ENCODE measurements at places on chromosomes 16 and 17. TPM values are rescaled to one million over a fixed set of nuclear protein-coding genes. Genes with fewer than 3 reads are reported as not detected.

DNA sequence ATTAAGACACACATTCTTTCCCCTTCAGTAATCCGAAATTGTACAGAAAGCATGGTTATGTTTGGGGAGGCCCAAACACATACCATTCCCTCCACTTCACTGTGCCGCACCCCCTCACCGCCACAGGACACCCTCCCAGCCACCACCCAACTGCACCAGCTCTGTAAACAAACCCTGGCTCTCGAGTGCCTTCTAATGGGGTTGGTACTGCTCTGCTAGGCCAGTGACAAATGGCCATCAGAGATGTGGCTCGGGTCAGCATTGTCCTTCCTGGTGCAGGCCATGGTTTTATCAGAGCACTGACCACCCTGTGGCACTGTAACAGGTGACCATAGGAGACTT, 24.0 kb upstream of the SREBF1 start:
- no peak for DNase-seq

DNA sequence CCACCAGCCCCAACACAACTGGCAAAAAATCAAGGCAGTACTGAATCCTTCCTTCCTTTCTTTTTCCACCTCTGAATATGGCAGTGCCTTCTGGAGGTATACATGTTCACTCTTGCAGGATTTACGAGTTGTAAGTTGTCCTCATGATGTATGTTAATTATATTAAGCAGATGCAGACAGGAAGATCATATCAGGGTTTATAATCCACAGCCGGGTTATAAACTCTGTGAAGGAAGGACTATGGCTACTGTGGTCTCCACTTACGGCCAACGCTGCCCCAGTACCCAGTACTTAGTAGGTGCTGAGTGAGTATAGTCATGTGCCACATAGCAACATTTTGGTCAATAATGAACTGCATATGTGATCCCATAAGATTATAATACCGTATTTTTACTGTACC, 19.6 kb upstream of the IRX5 start:
- DNase-seq, result no peak

DNA sequence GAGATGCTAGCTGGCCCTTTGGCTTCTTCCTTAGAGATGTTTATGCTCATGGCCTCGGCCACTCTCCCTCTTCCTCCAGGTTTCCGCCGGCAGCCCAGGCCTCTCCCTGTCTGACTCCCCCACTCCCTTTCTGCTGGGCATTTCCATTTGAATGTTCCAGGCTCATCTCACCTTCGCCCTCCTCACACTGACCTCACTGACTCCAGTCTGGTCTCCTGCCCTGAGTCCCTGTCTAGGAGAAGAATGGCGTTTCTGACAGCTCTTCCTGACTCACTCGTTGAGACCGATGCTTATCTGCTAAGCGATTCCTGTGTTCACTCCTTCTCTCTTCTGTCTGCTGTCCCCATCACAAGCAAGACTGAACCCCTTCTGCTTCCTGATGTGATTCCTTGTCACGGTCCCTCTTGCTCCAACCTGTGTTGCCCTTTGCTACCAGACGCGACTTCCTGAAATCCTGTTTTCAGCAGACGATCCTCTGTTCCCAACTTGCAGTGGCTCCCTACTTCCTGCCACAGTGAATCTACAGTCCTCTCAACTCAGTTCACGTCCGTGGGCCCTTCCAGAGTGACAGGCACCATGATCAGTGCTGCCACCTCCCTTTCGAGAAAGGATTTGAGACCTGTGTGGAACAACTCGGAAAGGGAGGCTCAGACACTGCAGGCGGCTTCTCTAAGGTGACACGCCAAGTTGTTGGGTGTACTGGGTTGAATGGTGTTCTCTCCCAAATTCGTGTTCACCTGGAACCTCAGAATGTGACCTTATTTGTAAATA, 176.4 kb downstream of the MSI2 start:
- DNase-seq, result no peak

PABPN1L gene
- total RNA-seq, result 0.23 TPM

PERCC1 gene
- total RNA-seq, result not detected

GRCh38 chr16:47254756-47255155, 111.0 kb upstream of the NETO2 start:
- DNase-seq, result no peak

GRCh38 chr17:9844153-9844552, 18.4 kb downstream of the GLP2R start:
- DNase-seq, result no peak

DNA sequence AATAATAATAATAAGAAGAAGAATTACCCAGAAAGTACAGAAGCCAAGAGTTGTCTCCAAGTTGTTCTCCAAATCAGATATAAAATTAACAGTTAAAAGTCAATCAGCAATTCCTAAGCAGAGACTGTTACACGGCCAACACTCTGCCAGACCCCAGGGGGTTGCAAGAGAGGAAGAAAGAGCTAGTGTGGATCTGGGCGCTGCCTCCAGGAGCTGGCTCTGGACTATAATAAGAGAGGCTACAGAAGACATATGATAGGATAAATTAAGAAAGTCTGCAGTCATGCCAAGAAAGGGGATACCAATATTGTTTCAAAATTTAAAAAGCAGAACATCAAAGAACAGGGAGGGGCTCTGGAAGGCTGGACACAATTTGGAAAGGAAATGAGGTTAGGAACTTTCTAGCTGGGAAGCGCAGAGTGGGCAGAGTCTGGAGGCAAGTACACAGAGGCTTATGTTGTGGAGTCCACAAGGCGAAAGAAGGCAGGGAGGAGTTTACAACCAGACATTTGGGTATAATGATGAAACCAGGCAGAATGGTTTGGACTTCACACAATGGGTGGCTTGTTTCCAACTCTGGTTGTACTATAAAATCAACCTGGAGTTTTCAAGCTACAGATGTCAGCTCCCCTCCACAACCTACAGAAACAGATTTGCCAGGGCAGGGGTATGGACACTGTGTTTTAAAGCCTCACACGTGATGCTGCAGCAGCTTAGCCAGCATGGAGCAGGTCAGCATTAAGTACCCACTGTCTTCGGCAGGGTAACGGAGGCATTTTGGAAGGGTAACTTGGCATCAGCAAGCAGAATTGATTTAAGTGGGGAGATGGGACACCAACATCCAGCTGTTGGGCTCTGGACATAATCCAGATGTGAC, 49.4 kb downstream of the SLC39A11 start:
- no peak for DNase-seq

DNA sequence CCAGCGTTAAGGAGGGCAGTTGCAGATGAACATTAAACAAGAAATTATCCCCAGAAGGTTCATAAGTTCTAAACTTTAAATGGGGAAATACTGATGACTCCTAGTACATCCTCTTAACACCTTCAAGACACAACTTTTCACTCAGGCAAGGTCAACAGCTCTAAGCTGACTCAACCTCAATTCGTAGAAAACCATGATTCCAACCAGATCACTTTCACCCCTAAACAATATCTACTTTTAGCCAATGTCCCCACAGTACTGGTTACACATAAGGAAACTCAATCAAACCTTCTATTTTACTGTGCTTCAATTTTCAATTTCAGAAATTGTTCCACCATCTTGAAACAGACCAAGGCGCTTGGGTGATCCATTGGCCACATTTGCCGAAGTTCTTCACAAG, 2.3 kb downstream of the CDYL2 start:
- no peak for DNase-seq

ZNF287 gene
- total RNA-seq, result 0.25 TPM

GRCh38 chr16:80198311-80199299, 342.2 kb upstream of the DYNLRB2 start:
- DNase-seq, result no peak

MCRIP2 gene
- total RNA-seq, result 101 TPM

MILR1 gene
- 0.33 TPM for total RNA-seq

DNA sequence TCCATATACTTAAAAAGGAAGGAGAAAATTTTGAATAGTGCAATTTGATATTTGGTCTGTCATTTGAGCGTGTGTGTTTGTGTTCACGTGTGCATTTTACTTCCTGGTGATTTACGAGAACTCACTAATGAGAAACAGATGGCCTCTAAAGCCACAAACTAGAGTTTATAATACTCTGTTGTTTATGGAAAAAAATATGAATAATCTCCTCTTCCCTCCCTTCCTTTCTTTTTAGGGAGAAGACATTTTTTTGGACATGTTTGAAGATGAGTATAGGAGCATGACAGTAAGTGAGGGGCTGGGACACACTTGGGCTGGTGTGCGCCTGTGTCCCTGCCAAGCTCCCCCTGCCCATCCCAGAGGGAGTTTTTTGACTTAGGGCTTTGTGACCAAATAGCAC, 102.7 kb downstream of the CLEC16A start:
- DNase-seq, result no peak

TP53TG3F gene
- total RNA-seq, result not detected

ATP2A3 gene
- 3.9 TPM for total RNA-seq

All from left lobe of liver (tissue), 2 donors.